ENCODE measurements at places on chromosomes 5 and 9.

DNA sequence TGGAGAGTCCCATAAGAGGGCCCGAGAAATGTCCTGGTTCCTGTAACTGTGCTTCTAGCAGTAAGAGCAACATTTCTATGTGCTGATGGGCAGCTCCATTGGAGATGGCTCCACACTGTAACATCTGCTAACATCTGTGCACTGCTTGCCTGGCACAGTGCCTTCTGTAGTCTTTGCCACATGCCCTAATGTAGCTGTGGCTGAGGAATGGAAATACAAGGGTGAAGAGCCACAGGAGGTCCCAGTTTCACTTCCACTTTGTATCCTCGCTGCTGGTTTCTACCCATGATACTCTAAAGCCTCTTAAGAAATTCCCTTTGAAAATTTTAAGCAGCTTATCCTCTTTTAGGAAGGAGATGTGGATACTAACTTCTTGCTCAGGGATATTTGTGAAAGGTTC is 97.4 kb downstream of the HOMER1 start:
- no peak for DNase-seq

- no peak for DNase-seq
These were observed 320.0 kb downstream of the DNAH5 start for GRCh38 chr5:13624283-13625074.

DNA sequence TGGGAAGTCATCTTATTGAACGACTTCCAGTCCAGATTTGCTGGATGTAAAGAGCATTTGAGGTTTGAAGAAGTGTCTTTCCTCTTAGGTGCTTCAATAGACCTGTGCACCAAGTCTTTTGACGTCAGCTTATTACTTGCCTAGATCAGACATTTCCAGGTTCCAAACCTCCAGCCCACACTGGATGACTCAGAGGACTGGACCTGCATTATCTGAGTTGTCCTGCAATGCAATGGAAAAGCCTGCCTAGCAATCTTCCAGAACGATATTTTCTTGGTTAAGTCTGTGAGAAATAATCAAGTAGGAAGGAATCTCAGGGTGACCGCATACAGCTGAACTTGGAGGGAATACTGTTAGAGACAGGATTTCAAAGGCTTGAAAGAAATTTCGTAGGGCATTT is 147.2 kb upstream of the MOCS2 start:
- peak; percentile 67 for DNase-seq

- peak; percentile 75 for DNase-seq
These were observed 89.8 kb downstream of the SLC1A3 start for GRCh38 chr5:36696059-36696673.
